Stimulated activated CD4-positive, alpha-beta T cell treated with anti-CD3 and anti-CD28 coated beads, Interleukin-15, amount 100 ng/mL, for 1 hour (primary cell): ENCODE measurements at places on chromosomes 12 and 14.

DNA sequence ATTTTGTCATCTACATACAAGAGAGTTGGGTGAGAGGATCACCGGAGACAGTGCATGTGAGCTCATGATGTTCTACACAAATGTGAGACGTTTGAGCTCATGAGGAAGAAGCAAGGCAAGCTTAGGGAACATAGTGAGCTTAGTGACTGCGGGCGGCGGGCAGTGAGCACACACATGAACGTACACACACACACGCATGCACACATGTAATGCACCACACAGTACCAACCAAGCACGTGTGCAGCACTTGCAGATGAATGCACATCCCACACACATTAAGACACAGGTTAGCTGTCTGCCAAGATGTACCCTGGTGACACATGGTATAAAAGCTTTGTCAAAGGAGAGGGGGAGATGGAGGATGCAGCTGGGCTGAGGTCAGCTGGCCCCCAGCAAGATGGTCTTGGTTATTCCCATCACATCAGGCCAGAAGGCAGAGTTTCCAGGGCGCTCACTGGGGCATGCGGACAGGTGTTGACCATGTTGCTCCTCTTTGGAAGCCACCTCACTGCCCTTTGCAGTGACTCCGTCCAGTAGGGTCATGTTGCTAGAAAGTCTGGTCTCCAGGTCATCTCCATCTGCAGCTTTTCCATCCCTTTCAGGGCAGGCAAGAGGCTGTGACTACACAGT is 8.7 kb upstream of the CACNA2D4 start:
- no peak for DNase-seq

DNA sequence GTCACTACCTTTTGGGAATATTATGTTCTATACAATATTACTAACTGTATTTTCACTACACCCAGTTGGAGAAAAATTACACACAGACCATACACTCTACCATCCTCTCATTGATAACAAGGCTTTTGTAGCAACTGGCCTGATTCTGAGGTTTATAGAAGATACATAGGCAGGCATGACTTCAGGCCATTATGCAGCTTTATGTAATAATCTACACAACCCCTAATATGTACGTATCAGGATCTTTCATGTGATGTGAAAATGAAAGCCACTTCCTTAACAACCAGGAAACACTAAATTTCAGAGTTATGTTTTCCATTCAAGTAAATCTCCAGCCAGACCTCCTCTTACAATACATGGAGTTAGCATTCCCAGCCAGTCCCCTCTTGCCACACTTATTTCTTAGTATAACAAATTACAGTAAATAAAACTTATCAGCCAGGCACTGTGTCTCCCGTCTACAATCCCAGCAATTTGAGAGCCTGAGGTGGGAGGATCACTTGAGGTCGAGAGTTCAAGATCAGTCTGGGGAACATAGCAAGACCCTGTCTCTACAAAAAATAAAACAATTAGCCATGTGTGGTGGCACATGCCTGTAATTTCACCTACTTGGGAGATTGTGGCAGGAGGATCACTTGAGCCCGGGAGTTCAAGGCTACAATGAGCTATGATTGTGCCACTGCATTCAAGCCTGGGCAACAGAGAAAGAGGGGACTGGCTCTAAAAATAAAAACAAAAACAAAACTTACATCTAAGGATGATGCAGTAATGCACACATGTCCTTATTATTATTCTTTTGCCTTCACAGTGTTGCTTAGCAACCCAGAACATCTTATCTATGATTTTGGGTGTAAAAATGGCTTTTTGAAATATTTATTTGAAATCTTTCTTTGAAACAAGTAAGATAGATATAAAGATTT is 10.4 kb upstream of the OSBPL8 start:
- no peak for DNase-seq

DNA sequence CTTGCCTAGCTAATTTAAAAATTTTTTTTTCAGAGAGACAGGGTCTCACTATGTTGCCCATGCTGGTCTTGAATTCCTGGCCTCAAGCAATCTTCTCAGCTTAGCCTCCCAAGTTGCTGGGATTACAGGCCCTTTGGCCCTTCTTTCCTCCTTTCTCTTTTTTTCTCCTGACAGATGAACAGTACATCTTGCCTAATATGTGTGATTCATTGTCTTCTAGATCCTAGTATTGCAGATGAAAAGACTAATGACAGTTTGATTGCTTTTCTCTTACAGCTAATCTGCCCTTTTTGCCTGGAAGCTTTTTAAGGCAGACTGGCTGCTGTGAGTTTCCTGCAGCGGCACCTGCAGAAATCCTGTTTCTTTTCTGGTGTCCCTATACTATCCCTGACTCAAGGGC is 12.0 kb downstream of the DEPDC4 start:
- DNase-seq, result no peak

DNA sequence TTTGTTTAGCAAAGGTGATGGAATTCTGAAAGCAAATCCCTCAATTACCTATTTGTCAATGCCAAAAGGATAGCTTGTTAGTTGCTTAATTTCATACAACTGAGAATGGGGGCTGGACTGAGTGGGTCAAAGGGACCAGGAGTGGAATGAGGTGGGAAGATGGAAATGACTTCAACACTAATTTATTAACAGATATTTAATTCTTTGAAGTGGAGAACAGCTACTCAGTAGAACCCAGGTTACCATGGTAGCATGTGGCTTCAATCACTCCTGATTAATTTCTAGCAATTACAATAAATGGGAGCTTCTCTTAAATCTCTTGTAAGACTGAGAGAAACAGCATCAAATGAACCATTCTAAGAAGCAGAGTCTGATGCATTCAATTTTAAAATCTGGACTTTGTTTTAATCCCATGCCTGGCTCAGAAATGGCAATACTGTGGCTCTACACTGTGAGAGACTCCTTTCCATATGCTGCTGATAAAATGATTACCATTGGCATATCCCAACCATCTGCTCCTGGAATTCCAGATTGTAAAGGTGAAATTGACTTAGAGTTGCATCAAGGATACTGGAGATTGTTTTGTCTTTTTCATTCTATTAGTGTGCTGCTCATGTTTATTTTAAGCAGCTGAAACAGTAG is 607.8 kb downstream of the SNAPC1 start:
- DNase-seq, result no peak

GRCh38 chr14:64569138-64569631 is 19.4 kb downstream of the PPP1R36 start:
- no peak for DNase-seq

DNA sequence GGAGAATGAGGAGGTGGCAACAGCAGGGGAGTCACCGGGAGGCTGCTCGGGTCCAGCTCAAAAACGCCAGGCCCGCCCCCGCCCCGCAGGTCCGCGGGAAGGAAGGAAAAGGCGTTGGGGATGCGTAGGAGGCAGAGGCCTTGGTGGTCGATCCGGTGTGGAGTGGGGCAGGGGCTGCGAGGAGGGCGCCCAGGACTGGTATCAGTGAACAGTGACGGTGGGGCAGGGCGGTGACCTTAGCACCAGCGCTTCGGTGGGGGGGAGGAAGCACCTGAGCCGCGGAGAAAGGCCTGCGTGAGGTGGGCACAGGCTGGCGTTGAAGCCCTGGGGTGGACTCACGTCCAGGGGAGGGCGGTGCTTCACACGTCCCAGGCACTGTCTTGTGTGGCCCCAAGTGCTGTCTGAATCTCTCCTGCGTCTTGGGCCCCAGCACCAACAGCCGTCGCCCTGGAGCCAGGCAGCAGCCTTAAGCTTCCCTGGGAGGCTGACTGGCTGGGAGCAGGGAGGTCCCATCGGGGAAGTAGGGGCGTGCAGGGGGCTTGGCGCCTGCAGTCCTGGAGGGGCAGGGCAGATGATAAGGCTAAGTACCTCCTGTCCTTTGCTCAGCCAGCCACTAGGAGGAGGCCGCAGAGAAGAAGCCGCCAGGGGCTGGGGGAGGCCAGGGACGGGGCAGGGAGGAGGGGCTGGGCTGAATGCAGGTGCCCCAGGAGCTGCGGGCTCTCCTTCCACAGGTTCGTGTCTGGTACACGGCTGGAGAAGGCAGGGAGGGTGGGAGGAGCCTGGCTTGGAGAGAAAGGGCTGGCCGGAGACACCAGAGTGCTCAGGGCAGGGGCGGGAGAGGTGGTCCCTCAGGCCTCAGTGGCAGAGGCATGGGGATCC is 26.5 kb downstream of the ZBTB42 start:
- no peak for DNase-seq

DNA sequence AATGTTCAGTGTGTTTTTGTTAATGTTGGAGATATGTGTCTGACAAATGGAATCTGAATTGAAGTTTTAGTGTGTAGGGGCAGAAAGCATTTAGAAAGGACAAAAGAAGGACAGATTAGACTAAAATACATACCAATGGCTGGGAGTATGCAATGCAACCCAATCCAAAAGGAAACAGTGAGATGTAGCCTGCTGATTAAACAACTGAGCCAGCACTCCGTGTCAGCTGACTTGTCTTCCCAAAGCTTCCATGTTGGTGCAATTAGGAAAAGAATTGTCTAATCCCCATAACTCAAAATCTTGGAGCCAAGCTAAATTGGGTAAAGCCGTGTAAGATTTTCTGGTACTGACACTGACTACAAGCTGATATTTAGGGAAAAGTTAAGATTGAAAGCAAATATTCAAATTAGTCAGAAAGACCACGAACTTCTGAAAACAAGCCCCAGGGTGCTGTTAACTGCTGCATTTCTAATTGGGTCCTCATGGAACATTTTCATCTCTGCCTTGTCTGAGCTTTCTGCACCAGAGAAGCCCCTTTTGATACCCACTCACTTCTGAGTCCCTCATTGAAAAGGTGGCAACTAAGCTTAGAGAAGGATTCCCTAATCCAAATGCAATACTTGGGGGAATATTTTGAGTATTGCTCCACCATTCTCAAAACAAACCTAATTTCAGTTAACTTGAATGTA is 109.1 kb downstream of the DAD1 start:
- DNase-seq, result no peak

DNA sequence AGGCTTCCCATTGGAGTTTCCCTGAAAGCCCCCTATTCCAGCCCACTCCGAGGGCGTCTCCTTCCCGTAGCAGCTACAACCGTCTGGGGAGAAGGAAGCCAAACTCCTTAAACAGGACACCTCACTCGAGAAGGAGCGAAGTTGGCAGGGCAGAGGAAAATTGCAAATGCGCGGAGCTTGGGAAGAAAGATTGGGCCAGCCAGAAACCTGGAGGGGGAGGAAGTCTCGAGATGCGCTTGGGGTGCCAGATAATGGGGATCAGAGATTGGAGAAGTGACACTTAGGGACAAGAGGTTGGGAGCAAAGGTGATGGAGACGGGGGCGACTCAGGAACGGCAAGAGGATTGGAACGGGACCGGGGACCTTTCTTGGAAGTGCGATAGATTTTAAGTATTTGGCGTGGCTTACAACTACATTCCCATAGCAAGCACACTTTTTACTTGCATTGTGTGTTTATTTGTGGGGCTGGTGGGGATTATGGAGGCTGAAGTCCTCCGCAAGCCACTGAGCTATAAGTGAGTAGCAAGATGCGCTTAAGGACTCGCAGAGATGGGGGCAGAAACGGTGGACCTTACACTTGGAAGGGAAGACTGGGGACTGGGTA is 926 bp downstream of the HRK start:
- DNase-seq, result no peak

- no peak for DNase-seq
Observed at GRCh38 chr14:82641050-82641540, 1107.4 kb upstream of the SEL1L start.

- no peak for DNase-seq
Observed at GRCh38 chr12:12714276-12715021, 2.7 kb upstream of the CDKN1B start.

DNA sequence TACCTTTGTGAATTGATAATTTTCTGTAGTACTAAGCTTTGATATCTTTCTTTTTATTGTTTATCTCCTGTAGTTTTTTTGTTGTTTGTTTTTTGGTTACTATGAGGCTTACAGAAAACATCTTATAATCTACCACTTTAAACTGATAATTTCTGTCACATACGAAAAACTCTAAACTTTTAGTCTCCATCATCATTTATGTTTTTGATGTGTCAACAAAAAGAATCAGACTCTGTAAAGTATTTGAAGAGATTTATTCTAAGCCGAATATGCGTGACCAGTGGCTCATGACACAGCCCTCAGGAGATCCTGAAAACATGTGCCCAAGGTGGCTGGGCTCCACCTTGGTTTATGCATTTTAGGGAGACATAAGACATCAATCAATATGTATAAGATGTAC is 167.1 kb upstream of the ARHGAP5 start:
- no peak for DNase-seq

- DNase-seq, result no peak
Observed at GRCh38 chr14:33812601-33813000, 138.3 kb downstream of the EGLN3 start.
